ENCODE measurements at places on chromosomes 1 and 21.

- no peak for DNase-seq
These were observed 61.4 kb downstream of the BRINP3 start for GRCh38 chr1:190416239-190416638.

DNA sequence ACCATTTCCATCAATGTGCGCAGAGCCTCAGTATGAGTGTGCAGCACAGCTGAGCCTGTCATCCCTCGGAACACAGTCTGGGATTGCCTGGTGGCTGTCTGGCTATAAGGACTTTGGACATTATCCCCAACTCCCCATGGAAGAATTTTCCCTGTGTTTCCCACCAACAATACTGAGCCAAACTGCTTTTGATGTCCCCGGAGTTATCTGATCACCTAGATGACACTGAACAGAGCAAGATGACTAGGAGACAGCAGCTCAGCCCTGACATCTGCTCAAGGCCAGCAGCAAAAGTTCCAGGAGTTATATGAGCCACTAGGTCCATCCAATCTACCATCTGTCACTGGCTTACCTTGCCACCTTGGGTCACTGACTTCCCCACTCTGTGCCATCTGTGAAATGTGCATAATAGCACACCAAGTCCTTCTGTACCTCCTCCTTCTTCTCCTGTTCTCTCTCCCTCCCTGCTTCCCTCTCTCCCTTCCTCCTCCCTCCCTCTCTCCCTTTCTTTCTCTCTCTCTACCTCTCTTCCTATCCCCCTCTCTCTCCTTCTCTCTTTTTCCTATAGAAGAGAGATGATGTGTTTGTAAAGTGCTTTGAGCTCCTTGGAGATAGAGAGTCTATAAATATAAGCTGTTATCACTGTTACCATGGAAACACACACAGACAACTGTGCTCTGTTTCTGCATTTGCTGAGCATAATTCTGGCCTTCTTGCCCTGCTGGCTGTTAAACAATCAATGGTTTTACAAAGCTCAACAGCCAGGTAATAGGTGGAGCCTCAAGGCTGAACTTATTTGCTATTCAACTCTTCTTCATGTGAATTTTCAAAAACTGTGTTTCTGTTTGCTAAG lies 19.7 kb upstream of the ATP1B1 start:
- no peak for DNase-seq

- DNase-seq, result peak; percentile 49
These were observed 15.7 kb upstream of the GLIS1 start for GRCh38 chr1:53754484-53755312.

GRCh38 chr1:91885716-91886506 lies at the start of gene TGFBR3:
TSS of gene TGFBR3 (minus strand) at chr1:91886151. CDS start at chr1:91861531, 24,620 bp downstream.
- peak; percentile 85 for DNase-seq

- DNase-seq, result no peak
These were observed 197.5 kb upstream of the PTBP2 start for GRCh38 chr1:96524100-96524499.

GRCh38 chr21:16037421-16037955 lies 307.7 kb downstream of the USP25 start:
- DNase-seq, result no peak

- no peak for DNase-seq
These were observed 2131.7 kb downstream of the MRPL39 start for GRCh38 chr21:23475281-23476219.

DNA sequence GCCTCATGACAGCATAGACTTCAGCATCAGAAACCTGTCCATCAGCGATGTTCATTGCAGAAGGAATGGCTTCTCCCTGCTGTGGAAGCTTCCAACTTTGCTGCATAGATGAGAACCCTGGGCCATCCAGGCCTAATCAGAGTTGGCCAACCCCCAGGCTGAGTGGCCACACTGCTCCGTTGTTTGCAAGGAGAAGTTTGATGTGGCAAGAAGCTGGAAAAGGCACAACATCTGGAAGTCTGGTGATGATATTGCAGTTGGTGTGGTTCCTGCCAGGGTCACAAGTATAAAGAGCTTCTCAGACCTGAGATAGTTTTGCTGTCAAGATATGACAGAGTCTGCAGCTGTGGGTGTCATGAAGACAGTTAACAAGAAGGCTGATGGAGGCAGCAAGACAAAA lies 41.2 kb downstream of the RHOU start:
- DNase-seq, result no peak

- no peak for DNase-seq
These were observed 33.2 kb upstream of the BSDC1 start for GRCh38 chr1:32427264-32427963.

- DNase-seq, result no peak
These were observed 20.9 kb downstream of the PDXK start for GRCh38 chr21:43739621-43740435.

DNA sequence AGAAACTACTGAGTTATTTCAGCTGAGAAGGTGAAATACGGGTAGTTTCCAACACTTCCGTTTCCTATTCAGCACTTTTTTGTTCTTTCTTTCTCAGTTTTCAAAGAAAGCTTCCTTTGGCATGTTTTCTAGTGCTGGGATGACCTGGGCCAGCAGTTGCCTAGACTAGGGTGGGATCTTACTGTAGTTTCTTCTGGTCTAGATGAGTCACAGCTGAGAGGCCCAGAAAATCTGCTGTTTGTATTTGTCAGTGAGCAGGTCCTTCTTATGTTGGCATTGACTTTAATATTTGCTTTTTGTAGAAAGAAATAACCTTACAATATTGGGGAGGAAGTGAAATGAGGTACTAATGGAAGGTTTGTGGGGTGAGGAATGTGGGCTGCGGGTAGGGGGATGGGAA lies 22.2 kb downstream of the C1orf21 start:
- no peak for DNase-seq

DNA sequence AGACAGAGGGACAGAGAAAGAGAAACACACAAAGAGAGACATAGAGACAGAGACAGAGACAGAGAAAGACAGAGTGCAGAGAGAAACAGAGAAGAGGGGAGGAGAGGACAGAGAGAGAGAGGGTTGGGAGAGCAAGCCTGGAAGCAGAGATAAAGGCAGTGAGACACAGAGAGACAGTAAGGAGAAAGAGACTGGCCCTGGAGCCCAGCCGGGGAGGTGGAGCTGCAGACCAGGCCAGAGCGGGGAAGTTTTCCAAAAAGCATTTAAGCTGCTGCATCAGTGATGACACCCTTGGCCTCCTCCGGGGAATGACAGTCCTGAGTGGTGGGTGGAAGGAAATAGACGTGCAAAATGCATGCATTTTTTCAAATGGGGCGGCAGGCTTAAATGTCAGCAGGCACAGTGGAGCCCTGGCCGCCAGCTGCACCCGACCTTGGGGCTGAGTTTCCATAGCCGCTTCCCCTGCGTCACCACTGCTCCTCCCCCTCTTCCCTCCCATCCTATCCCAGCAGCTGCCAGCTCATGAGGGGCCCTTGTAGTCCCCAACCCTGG lies 95.4 kb upstream of the KLHDC7A start:
- DNase-seq, result no peak

DNA sequence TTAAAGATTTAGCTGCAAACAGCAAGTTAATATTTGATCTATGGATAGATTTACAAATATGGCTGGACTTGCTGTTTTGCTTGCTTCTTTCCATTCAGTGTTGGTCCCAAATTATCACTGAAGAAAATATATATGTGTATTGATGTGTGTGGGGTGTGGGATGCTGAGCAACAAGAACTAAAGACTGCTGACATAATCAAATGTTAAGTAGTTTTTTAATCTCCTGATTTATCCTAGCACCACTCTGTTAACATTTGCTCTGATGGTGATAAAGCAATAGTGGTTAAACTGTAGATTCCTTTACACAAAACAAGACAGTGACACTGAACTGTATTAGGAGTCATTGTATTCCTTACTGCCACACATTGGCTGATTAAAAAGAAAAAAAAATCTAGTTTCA lies 1023.5 kb upstream of the B3GALT2 start:
- DNase-seq, result no peak

- DNase-seq, result no peak
These were observed 63.0 kb downstream of the SLC5A9 start for GRCh38 chr1:48285525-48285924.

DNA sequence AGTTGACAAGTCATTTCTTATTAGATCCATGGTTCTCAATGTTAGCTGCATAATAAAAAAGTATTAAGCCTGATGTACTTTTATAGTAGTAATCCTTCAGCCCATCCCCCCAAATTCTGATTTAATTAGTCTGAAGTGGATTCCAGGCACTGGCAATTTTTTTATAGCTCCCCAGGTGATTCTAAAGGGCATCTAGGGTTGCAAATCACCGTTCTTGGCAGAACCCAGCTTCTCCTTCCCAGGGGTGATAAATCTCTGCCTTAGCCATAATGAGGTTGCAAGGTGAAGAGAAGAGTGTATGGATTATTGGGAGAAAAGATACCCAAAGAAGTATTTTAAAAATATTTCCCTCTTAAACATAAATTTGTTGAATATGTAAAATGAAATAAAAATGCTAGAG lies 43.0 kb upstream of the RXRG start:
- DNase-seq, result no peak

DNA sequence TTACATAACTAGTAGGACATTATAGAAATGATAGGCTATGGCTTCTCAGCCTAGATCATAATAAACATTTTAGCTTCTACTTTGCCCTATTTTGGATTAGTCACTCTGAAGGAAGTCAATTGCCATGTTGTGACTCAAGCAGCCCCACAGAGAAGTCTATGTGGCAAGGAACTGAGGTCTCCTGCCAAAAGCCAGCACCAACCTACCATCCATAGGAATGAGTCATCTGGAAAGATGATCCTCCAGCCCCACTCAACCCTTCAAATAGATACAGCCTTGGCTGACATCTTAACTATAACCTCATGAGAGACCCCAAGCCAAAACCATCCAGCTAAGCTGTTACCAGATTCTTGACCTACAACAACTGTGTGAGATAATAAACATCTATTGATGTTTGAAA lies 76.3 kb upstream of the BEND5 start:
- DNase-seq, result no peak

DNA sequence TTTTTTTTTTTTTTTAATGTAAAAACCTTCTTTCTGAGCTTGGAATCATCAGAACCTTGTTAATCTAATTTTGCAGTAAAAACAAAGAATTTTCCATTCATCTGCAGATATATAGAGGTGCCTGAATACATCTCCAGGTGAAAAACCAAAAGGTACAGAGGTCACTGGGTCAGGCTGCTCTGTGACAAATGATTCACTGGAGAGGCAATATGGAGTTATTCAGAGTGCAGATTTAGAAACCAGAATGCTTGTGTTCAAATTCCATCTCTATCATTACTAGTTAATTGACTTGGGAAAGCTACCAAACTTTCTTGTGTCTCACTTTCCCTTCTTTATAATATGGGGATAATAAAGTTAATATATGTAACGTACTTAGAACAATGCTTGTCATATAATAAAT lies 51.5 kb upstream of the C1orf53 start:
- no peak for DNase-seq

DNA sequence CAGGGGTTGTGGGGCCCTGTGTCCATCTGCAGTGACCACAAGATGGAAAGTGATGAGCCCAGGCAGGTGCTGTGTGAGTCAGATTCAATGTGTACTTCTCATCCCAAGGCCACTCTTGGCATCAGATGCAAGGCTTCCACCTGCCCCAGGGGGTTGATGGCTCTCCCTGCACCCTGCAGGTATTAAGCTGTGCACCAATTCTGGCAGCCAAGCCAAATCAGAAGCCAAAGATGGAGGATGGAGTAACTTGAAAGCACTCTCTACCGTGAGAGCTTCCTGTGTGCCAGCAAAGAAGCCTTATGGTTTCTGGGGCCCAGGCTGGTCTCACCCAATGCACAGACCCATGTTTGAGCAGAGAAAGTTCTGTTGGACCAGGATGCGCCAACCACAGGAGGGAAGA lies 44.3 kb upstream of the TENT5C start:
- no peak for DNase-seq

- DNase-seq, result no peak
These were observed 307.0 kb upstream of the PRMT6 start for GRCh38 chr1:106749491-106749890.

DNA sequence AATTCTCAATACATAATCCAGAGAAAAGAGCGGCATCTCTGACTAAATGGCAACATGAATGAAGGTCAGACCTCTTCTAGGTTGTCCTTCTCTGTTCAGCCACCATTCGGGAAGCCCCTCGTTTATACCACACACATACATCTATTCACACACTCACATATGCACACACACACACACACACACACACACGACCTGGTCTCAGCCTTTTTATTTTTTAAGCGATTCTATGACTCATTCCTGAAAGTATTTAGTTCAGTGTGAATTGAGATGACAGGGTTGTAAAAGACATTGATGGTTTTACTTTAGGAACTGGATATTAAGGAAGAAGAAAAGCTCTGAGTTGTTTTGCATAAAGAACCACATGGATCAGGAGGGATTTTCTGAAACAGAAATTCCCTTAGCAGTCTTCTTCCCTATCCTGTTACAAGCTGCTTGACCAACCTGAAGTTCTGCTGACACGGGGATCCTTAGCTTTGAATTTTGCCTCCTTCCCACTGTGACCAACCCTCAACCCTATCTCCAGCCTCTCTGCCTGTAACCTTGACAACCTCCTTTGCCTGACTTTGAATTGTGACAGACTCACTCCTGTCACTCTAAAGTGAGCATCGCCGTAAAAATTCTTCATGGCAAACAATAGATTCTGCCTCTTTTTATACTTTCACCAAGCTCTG lies 383.1 kb upstream of the ESRRG start:
- DNase-seq, result no peak

DNA sequence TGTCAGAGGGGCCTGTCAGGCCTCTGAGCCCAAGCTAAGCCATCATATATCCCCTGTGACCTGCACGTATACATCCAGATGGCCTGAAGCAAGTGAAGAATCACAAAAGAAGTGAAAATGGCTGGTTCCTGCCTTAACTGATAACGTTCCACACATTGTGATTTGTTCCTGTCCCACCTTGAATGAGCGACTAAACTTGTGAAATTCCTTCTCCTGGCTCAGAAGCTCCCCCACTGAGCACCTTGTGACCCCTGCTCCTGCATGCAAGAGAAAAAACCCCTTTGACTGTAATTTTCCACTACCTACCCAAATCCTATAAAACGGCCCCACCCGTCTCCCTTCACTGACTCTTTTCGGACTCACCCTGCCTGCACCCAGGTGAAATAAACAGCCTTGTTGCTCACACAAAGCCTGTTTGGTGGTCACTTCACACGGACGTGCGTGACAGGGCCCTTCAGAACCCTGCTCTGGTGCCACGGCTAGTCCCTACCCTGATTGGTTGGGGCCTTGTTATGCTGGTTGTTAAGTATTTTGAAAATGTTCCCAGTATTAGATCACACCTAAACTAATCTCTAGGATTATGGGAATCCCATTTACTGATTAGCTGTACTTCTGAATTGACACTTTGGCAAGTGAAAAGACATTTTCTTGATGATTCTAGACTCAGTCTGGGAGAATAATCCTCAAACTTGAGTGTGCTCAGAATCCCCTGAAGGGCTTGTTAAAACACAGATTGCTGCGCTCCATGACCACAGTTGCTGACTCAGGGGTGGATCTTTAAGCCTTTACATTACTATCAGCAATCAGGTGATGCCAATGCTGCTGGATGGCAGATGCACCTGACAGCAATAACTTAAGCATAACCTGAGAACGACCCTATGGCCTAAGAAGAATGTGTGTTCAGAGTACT lies 28.8 kb upstream of the SPATA6 start:
- DNase-seq, result no peak

Measured in GM20000 (cell line).